ENCODE measurements at places on chromosomes 3 and 15.
A peak's percentile ranks its signal among the peaks of the same experiment; 100 is the strongest.

DNA sequence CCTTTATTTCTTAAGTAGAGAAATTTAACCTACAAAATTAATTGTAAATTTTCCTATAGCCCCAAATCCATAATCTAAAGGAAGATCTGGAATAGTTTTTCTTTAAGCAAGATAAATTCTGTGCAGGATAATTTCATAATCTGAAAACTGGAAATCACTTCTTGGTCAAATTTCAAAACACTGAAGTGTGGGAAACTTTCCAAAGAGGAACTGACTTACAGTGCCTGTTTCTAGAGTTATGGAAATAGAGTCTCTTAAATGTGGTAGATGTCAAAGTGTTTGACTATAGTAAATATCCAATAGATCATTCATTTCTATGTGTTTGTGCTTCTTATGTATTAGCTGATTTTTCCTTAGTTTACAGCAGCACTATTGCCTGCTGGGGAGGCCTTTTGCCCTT, 1.6 kb upstream of the P2RY13 start:
- no peak for DNase-seq

DNA sequence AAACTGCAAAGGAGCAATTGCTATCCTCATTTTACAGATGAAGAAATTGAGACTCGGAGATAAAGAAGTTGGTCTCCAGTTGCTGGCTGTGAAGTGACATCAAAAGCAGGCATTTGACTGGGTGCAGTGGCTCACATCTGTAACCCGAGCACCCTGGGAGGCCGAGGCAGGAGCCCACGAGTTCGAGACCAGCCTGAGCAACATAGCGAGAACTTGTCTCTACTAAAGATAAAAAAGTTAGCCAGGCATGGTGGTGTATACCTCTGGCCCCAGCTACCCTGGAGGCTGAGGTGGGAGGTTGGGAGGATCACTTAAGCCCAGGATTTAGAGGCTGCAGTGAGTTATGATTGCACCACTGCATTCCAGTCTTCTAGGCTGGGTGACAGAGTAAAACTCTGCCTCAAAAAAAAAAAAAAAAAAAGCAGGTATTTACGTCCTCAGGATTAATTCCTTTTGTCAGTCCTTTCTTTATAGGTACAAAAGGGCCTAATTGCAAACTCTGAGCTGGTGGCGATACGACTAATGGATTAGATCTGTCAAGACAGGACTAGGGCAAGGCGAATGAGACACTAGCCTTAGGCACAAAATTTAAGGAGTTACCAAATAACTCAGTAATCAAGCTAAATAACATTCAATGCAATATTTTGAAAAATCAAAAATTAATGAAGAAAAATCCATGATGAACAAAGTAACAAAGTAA, 5.9 kb upstream of the DNASE1L3 start:
- DNase-seq: no peak

DNA sequence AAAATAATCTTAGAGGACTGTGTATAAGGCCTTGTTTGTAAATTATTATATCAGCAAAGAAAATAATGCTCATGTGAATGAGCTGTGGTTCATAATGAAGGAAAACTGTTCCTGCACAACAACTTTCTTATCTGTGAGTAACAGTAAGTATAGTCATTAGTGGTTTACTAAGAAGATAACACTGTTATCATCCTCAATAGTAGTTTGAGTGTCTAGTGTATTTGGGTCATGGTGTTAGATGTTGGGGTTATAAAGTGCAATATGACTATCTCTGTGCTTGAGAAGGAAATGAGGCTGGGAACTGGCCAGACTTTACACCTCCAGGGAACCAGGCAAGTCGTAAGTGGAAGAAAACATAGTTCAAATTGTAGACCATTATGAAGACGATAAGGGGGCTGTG, 15.6 kb downstream of the VPS8 start:
- no peak for DNase-seq

DNA sequence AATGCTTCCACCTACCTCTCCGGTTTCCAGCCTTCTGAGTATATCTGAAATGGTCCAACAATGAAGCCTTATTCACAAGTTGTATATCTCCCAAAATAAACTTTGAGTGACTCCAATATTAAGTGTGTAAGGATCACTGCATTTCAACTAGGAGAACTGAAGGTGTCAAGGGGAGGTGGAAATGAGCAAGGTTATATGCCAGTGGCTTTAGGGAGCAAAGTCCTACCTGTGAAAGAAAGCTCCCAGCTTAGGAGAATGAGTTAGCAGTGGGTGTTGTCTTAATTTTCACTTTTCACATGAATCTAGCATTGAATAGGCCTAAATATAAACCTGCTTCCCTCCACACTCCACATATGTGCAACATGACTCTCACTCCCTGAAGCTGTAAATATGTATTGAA, 29.0 kb downstream of the LMCD1 start:
- no peak for DNase-seq

DNA sequence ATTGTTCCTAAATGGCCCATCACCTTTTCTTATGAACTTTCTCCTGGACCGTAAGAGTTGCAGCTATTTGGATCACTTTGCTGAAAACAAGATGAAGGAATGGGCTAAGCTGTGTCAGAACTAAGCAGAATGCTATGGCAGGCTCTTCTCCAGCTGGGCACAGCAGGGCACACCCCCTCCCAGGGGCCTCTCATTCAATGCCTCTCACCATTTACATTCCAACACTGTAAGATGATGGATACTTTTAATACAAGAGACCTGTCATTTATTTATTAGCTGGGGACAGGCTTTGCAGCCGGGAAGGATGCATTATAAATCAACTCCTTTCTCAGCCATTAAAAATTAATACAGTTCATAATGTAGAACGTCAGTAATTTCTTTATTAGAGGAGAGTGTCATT, 240.1 kb downstream of the NTRK3 start:
- no peak for DNase-seq

DNA sequence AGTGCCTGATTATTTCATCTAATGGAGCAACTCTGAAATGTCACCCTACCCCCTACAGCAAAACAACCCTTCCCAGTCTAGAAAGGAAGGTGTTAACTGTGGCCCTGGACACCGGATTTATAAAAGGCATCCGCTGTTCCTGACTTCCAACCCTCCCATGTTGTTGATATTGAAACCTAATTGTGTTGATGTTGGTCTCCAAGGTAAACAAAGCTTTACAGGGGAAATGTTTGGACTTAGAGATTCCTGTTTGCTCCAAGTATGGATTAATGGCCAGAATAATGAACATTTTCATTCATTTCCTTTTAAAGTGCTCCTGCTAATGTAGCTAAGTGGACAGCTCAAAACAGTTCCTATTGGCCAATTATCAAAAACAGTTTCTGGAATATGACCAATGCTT, 19.4 kb upstream of the LMCD1 start:
- no peak for DNase-seq

DNA sequence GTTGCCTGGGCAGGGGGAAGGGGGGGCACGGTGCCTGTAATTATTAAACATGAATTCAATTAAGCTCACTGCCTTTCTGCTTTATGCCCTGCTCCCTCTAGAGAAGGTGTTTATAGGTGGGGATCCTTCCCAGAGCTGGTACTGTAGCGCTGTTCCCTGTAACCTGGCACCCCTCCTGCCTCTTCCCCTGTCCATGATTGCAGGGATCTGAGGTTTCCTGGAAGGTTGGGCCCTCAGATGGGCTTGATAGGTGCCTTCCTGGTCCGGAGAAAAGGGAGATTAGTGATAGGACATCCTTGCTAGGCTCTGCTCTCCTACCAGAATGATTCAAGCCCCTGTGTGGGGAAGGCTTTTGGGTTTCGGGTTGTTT, 2.1 kb upstream of the FAM131A start:
- DNase-seq: no peak

GRCh38 chr3:25962255-25962654, 172.4 kb downstream of the OXSM start:
- no peak for DNase-seq

- no peak for DNase-seq
These were observed 2.4 kb downstream of the SLC49A4 start for GRCh38 chr3:122797291-122797690.

DNA sequence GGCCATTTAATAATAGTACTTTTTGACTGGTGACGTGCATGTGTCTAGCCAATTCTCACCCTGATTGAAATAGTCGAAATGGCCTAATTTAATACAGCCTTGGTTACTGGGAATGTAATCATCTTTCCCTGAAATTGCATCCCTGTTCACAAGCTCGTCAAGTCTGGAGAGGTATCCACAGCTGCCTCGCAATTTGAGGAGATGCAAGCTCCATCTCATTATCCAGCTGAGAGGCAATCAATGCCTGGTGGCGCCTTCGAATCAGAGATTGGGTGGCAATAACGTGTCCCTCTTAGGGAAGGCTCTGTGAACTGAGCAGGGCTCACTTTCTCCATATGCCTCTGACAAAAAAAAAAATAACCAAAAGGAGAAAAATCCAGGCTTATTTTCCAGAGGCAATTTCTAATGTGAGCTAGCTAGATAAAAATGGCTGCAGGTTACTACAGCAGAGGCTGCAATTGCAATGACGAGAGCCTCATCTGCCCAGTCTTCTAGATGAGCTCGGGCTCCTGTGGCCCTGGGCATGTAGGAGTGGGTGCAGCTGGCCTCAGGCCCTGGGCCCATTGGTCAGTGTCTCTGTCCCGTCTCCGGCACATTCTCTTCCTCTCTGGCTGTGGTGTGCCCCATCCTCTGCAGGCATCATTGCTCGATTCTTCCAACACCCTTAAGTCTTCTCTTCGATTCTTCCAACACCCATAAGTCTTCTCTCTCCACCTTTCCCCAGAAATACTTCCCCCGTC, 487.5 kb downstream of the GABRG3 start:
- no peak for DNase-seq

GRCh38 chr3:172332256-172333041, 115.8 kb downstream of the GHSR start:
- DNase-seq: peak; percentile 14

GRCh38 chr3:124142389-124142970, 150.6 kb upstream of the ROPN1 start:
- DNase-seq: no peak

DNA sequence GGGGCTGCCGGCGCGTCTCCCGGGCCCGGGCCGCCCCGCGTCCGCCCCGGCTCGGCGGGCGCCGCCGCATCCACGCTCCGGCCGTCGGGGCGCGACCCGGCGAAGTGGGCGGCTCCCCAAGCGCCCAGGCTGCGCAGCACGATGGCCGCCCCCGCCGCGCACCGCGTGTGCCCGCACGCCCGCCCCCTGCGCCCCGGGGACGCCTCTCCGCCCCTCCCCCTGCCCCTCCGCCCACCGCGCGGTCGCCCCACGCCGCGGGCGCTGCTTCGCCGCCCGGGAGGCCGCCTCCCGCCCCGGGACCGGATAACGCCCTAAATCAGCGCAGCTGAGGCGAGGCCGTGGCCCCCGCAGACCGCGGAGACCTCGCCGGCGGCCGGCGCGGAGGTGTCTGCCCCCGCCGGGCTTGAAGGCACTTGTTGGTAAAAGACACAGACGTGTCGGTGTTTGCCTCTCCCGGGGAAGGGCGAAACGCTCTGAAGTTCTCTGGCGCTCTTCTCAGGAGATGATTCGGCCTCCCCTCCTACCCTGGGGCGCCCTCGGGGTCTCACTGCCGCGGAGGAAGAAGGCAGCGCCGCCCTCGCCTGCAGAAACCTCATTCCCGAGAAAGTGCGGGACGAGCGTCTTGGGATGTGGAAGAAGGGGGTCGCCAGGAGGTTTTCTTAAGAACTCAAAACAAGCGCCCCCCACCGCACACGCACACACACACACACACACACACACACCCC, at the start of gene BNC1:
Gene BNC1, minus strand, starts transcription at position 106 of the 725 bp plus-strand sequence. Its CDS starts 36 bp downstream, at position 70.
- DNase-seq: no peak

DNA sequence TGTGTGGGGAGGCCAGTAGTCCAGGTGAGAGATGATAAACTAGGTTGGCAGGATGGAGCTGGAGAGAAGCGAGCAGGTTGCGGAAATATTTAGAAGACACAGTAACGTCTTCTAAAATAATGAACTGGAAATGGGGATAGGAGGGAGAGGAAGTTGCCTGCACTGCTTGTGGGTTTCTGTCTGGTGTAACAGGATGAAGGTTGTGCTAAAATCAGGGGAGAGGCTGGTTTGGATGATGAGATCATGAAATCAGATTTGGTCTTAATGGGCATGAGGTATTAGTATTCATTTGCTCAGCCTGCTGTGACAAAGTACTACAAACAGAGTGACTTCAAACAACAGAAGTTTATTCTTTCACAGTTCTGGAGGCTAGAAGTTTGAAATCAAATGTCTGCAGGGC, 32.1 kb upstream of the TNFAIP8L3 start:
- DNase-seq: no peak

DNA sequence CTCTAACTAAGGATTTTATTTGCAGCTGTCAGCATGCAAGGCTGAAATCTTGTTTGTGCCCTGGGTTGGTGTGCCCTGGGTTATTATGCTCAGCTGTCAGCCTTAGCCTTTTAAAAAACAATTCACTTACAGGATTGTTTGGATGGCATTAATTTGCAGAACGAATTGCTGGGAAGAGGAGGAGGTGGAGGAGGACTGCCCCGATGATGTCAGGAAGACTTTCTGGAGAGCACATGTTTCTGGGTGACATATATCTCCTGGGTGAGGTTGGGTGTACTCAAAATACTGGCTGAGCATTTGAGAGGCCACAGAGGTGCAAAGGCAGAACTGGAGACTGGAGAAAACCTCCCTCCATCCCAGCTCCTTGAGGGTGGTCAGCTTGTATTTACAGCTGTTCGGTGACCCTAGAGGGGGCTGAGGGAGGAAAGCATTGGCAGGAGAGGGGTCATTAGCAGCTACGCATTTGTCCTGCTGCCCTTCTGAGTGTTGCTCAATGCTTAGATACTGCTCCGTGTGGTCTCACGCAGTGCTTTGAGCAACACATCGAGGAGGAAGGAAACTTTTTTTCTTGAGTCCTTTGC, 59.8 kb upstream of the PSMD6 start:
- no peak for DNase-seq

- no peak for DNase-seq
These were observed 15.9 kb downstream of the VILL start for GRCh38 chr3:38006445-38006995.

DNA sequence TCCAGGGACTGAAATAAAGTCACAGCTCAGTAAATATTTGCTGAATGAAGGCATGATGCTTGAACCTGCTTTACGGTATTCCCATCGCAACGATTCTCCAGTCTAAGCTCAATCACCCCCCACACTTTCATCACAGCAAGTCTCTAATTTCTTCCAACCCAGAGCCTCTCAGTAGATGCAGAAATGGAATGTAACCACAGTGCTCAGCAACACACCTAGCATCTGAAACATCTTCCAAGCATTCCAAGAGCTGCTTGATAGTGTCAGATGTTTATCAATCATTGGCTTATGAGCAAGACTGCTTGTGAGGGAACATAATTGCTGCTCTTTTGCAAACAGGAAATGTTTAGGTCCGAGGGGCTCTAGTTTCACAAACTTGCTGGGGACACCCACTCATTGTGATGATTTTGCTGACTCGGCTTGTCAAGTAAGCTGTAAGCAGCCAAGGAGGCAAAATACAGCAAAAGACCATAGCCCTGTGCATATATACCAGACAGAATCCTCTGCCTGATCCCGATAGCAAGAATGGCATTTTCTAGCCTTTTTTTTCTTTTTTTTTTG, 751.2 kb downstream of the NR2F2 start:
- no peak for DNase-seq

GRCh38 chr15:82792068-82792467, 13.8 kb downstream of the FSD2 start:
- no peak for DNase-seq

- DNase-seq: no peak
These were observed 2.2 kb downstream of the NXPE3 start for GRCh38 chr3:101781166-101781565.
